ENCODE measurements at places on chromosomes 4 and X. TPM values are rescaled to one million over a fixed set of nuclear protein-coding genes. Genes with fewer than 3 reads are reported as not detected.

BMX gene
- 0.29 TPM for polyA plus RNA-seq

RHOXF1 gene
- not detected for polyA plus RNA-seq

DNA sequence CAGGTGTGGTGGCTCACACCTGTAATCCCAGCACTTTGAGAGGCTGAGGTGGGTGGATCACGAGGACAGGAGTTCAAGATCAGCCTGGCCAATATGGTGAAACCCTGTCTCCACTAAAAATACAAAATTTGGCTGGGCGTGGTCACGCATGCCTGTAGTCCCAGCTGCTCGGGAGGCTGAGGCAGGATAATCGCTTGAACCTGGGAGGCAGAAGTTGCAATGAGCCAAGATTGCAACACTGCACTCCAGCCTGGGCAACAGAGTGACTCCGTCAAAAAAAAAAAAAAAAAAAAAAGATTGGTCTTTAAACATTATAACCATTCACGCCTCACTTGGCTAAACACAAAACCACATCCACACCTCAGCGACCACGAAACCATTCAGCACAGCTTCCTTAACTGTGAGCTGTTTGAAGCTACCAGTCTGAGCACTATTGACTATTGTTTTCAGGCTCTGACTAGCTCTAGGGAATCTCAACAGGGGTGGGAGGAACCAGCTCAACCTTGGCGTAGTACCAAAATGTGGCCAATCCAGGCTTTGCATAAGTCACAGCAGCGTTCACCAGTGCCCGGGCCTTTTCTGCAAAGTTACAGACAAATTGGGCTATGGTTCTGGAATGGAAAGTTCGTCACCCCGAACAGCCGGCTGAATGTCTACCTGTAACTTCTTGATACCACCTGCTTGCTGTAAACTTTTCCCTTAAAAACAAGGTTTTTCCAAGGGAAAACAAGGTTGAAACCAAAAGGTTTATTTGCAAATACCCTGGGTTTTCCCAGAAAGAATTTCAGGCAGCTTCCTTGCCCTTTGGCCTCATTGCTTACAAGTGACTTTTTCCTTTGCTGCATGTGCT, 73.6 kb upstream of the DHX15 start:
- DNase-seq: peak; percentile 42

DNA sequence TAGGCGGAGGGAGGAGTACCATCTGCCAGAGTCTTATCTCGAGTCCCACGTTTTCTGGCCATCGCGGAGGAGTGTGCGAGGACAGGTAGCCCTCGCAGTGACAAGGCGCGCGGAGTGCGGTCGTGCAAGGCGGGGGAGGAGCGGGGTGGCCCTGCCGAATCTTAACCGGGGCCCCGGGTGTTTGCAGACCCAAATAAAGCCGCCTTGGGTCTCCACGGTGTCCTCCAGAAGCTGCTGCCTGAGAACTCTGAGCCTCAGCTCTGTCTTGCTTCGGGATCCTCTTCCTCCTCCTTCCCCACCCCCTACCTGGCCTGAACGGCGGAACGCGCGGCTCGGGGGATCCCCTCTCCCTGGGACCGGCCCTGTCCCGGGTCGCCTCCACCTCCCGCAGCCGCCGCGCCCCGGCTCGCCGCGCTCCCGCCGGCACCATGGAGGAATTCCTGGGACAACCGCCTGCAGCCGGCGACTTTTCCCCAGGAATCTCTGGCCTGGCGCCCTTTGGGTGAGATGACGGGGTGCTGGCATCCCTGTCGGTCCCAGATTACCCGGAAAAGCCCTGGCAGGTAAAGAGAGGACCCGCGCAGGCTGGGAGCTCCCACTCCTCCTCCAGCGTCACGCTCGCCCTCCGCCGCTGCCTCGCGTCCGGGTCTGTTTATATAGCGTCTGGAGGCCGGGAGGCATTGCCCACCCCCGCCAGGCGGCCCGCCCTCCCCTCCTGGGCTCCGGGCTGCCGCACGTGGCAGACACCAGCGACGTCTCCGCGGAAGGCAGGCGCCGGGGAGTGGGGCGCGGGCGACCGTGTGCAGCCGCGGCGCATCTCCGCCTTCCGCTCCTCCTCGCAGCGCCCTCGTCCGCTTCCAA, at the start of gene GALNTL6:
GALNTL6 (plus strand) TSS at position 740 of the 861 bp plus-strand sequence.
- DNase-seq: peak; percentile 79

GRCh38 chr4:77143091-77143490, 13.9 kb upstream of the CCNG2 start:
- no peak for DNase-seq

GRCh38 chr4:81631958-81632441, 160.3 kb upstream of the RASGEF1B start:
- no peak for DNase-seq
